Tibial artery (tissue), 4 donors: ENCODE measurements at places on chromosomes 5 and 9.

GRCh38 chr9:15403155-15403554 is 19.5 kb upstream of the SNAPC3 start:
- no peak for DNase-seq
- no peaks in the 10 kb centered on the region for H3K27me3 ChIP-seq
- H3K4me3 ChIP-seq = no peak overlapping the region
- H3K4me1 ChIP-seq = peaks cover 9% of the 10 kb centered on the region
- peak overlapping the region; percentile 79 for H3K27ac ChIP-seq

GRCh38 chr5:137034764-137035479 is 464.2 kb downstream of the SPOCK1 start:
- no peak overlapping the region for H3K4me3 ChIP-seq
- no peaks in the 10 kb centered on the region for H3K36me3 ChIP-seq
- DNase-seq = no peak
- no peaks in the 10 kb centered on the region for H3K4me1 ChIP-seq
- H3K27ac ChIP-seq = no peak overlapping the region

DNA sequence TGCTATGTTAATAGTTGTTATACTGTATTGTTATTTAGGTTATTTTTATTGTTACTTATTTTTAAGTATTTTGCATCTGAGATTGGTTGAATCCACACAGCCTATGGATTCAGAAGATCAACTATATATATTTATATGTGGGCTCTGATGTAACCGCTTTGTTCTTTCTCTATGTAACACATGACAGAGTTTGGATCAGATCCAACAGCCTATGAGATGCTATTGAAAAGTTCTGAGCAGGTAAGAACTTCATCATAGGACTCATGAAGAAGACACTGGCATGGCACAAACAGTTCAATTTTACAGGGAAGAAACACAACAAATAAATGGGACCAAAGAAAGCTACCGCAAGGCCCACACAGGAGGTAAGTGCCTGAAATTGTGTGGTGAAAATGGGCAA is 93.4 kb downstream of the GNAQ start:
- no peak for DNase-seq
- no peak overlapping the region for H3K27ac ChIP-seq
- no peaks in the 10 kb centered on the region for H3K36me3 ChIP-seq
- H3K4me1 ChIP-seq = peaks cover 45% of the 10 kb centered on the region
- H3K4me3 ChIP-seq = no peak overlapping the region

DNA sequence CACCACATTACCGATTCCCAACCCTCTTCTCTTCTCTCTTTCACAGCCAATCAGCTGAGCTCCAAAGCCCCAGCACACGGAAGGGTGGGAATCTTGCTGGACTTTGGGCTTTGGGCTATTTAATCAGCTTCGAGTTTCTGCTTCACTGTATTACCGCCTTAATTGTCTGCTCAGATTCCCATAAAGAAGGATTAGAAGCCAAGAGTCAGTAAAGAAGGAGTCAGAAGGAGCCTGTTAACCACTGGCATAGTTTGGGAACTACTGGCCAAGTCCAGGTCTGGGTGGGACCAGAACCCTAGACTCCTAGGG is 4.4 kb downstream of the SPRY4 start:
- no peaks in the 10 kb centered on the region for H3K36me3 ChIP-seq
- H3K4me3 ChIP-seq = peak overlapping the region; percentile 69
- peak overlapping the region; percentile 96 for H3K27ac ChIP-seq
- DNase-seq = no peak

GRCh38 chr9:23850690-23851629 is 24.9 kb upstream of the ELAVL2 start:
- no peak overlapping the region for H3K27ac ChIP-seq
- H3K4me1 ChIP-seq = peaks cover 18% of the 10 kb centered on the region
- H3K36me3 ChIP-seq = no peaks in the 10 kb centered on the region
- peak overlapping the region; percentile 54 for H3K4me3 ChIP-seq

DNA sequence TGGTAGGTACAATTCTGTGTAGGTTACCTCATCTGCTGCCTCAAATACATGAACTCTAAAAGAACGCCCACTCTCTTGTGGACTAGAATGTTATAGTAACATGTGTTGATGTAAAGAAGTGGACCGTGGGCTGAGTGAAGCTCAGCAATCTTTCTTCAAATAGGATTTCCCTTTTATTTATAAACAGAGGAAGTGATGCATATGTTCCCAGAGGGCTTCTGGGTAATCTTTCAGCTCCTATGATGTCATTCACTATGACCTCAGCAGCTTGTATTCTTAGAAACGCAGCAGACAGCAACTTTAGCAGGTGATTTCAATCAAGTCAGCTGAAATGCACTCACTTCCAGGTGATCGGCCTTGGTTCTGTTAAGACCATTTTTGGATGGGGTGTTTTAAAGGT is 14.4 kb downstream of the F2RL2 start:
- no peak overlapping the region for H3K4me3 ChIP-seq
- DNase-seq = no peak
- no peak overlapping the region for H3K27ac ChIP-seq
- H3K4me1 ChIP-seq = no peaks in the 10 kb centered on the region
- no peaks in the 10 kb centered on the region for H3K27me3 ChIP-seq

DNA sequence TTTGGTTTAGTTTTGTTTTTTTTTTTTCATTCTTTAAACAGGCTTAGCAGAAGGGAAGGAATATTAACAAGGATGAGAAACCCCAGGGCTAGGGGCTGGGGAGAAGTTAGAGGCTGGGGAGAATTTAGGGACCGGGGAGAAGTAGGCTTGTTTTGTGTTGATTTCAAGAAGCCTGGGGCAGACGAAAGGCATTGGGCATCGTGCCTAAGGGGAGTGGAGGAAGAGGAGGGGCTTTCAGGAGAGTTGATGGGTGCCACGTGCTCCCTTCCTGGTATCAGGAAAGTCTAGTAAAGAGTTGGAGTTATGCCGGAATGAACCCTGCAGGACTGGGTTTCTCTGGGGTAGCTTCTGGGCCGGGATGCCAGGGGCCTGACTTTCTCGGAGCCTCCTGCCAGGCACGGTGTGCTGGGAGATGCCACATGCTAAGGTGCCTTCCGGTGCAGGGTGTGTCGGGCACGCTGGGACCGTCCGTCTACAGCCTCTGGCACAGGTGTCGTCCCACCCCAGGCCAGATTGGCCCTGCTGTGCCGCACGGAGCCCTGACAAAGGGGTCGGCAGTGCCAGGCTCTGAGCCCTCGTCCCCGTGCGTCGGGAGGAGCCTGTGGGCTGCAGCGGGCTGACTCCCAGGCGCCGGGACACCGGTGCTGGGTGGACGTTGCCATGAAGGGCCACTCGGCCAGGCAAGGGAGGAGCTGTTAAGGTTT is 159.9 kb downstream of the OLFM1 start:
- DNase-seq = no peak
- H3K27ac ChIP-seq = no peak overlapping the region
- H3K4me3 ChIP-seq = no peak overlapping the region
- H3K36me3 ChIP-seq = no peaks in the 10 kb centered on the region
- no peaks in the 10 kb centered on the region for H3K27me3 ChIP-seq

- DNase-seq = no peak
- no peaks in the 10 kb centered on the region for H3K4me1 ChIP-seq
- peak overlapping the region; percentile 81 for H3K4me3 ChIP-seq
- peak overlapping the region; percentile 82 for H3K27ac ChIP-seq
These were observed 399 bp downstream of the NUP155 start for GRCh38 chr5:37370550-37370863.

DNA sequence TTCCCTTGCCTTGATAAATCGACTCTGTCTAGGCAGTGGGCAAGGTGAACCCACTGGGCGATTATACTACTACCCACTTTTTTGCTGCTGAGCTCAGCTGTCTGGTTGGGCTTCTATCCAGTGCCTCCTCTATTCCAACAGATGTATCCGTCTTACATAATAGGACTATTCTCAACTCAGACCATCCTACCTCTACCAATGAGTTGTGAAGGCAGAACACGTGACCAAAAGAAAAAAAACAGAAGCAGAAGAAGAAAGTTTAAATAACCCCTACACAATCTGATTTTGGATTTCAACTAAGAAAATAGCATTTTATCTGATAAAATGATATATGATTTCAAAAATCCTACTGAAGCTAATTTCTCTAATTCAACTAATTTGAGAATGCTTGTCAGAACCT is 16.2 kb upstream of the SHOC1 start:
- H3K27ac ChIP-seq = no peak overlapping the region
- no peaks in the 10 kb centered on the region for H3K36me3 ChIP-seq
- no peak overlapping the region for H3K4me3 ChIP-seq

DNA sequence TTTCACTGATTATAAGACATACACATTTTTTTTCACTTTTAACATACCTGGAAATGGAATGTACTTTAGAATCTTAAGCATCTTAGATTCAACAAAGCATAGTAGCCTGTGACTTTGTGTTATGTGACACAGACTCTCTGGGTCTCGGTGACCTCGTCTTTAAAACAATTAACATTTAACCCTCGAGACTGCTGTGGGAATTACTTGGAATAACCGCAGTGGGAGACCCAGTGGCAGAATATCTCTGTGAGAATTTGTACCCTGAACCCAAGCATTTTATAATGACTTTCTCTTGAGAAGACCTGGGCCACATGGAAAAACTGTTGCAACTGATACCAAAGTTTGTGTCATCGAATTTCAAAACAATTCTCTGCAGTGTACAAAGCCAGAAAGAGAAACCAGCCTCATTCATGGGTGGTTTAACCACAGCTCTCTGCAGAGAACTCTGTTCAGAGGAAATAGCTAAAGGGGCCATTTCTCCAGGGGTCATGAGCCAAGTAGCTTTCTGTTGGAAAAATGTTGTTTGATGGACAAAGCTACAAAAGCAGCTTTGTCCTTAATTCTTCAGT is 10.0 kb upstream of the RETREG1 start:
- DNase-seq = no peak
- no peaks in the 10 kb centered on the region for H3K4me1 ChIP-seq
- H3K27ac ChIP-seq = no peak overlapping the region
- no peak overlapping the region for H3K4me3 ChIP-seq
- H3K36me3 ChIP-seq = no peaks in the 10 kb centered on the region
- no peaks in the 10 kb centered on the region for H3K27me3 ChIP-seq

DNA sequence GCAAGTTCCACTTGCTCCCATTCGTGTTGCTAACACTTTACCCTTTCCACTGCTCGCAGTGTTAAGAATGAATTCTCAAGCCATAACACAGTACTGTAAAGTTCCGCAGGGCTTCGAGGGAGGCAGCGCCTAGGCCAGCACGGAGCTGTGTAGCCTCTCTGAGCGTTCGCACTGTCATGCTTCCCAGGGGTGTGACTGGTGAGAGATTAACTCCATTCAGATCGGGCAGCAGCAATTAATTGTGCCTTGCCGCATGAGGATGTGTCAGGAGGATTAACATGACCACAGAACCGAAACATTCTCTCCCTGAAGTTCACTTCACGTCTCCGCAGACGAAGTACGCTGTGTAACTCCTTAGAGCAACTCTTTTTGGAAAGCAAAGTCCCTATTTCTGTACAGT is 23.2 kb downstream of the ZBTB34 start:
- H3K36me3 ChIP-seq = peaks cover 26% of the 10 kb centered on the region
- no peak for DNase-seq
- H3K27ac ChIP-seq = no peak overlapping the region
- H3K4me3 ChIP-seq = no peak overlapping the region

DNA sequence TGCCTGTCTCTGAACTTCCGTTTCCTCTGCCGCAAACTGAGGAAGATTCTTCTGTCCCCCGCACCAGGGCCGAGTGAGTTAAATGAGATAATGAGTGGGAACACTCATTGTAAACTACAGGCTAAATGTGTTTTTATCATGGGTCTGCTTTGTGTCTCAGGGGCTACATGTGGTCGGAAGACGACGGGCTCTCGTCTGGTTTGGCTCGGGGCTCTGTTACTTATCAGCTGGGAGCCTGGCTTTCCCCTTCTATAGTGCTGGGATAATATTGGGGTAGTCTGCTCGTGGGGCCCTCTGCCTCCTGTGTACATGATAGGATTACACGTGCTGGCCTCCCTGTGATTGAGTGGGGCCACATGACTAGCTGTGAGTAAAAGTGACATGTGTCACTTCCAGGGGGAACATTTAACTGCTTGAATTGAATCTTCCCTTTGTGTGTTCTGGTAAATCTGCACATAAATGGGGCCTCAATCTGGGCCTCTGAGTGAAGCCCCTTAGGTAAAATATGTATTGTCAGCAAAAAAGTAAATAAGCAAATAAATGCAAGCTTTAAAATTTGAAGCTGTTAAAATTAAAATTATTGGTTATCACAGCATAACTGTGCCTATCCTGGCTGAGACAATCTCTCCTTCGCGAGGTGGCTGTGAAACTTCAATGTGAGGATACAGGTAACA is 86.9 kb upstream of the SH3PXD2B start:
- peak; percentile 20 for DNase-seq
- no peaks in the 10 kb centered on the region for H3K4me1 ChIP-seq
- H3K27me3 ChIP-seq = no peaks in the 10 kb centered on the region
- H3K36me3 ChIP-seq = no peaks in the 10 kb centered on the region

GRCh38 chr5:4883360-4883759 is 256.8 kb upstream of the ADAMTS16 start:
- no peaks in the 10 kb centered on the region for H3K4me1 ChIP-seq
- no peak for DNase-seq
- no peaks in the 10 kb centered on the region for H3K36me3 ChIP-seq
- no peaks in the 10 kb centered on the region for H3K27me3 ChIP-seq
- H3K27ac ChIP-seq = no peak overlapping the region

DNA sequence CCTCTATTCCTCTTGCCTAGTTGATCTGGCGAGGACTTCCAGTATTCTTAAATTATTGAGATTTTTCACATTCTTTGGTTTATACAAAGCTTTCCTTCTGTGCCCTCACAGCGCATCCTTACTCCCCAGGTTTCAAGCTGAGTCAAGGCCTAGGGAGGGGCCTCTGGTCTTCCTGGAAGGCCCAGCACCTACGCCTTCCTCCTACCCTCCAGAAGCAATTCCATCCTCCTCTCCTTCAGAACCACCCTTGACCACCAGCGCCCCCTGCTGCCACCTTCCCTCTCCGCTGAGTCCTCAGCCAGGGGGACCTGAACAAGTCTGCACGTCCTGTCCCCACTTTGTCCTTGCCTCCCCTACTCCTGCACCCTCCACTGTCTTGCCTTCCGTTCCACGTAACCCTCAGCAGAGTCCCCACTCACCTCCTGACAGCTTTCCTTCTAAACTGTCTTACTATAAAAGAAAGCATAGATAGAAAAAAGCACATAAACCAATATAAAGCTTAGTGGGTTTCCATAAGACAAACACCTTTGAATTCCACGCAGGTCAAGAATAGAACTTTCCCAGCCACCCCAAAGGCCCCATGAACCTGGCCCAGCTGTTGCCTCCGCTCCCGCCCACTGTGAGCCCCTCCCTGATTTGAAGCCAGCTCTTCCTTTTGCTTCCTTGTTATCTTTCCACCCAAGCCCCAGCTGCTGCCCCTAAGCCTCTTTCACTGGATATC is 63.0 kb upstream of the CTSL start:
- no peaks in the 10 kb centered on the region for H3K27me3 ChIP-seq
- H3K4me1 ChIP-seq = no peaks in the 10 kb centered on the region
- H3K4me3 ChIP-seq = no peak overlapping the region
- peak; percentile 72 for DNase-seq
